ENCODE measurements at places on chromosomes 1 and 21. TPM values are rescaled to one million over a fixed set of nuclear protein-coding genes. Genes with fewer than 3 reads are reported as not detected.

LCE1C gene
- not detected for polyA plus RNA-seq

HJV gene
- polyA plus RNA-seq: not detected

- DNase-seq: no peak
Measured at GRCh38 chr1:208616776-208617175, 372.6 kb upstream of the PLXNA2 start.

DNA sequence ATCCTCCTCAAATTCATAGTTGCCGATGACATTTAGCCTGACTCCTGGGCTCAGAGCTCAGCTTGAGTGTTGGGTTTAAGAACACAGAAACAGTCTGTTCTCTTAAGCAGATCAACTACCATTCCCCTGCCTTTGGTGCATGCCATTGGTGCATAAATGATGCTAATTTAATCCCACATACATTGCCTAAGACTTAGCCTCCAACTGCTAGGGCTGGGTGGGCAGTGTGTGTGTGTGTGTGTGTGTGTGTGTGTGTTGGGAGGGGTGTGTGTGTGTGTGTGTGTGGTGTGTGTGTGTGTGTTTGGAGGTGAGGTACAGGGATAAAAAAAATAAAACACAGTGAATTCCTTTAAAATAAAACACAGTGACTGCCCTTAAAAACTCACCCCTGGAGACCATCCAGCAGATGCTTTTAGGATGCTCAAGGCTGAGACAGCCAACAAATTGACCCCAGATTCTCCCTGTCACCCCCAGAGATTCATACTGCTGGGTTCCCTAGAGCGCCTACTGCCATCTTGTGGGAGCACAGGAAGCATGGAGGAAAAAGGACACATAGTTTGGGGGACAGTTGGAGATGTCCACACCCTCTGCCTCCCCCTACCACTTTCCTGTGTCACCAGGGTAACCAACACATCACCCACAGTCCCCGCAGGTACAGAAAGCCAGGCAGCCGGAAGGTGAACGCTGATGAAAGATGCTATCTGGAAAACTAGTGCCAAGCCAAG, 30.6 kb downstream of the KLHDC7A start:
- no peak for DNase-seq

All from IMR-90 (cell line).